Fibroblast of skin of right biceps (primary cell): ENCODE measurements at places on chromosomes 16 and 17.

DNA sequence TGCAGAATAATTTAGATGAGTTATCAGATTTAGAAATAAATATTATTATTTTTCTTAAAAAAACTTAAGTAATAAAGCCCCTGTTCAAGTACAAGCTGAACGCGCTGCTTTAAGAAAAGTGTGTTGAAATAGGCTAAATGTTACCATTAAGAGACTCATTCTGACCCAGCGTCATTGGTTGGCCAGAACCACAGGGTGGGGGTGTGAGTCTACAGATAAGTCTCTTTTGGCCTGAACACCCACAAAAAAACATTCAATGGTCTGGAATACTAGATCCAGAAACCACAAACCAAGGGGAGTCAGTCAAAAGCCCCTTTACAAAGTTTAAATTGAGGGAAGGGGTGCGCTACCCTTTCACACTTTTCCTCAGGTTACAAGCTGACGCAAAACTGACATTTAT, 776.1 kb downstream of the KCNJ2 start:
- DNase-seq: no peak

GRCh38 chr16:23324727-23325126, 22.6 kb downstream of the SCNN1B start:
- no peak for DNase-seq

- no peak for DNase-seq
Measured at GRCh38 chr17:81256616-81257015, 17.5 kb downstream of the NDUFAF8 start.

DNA sequence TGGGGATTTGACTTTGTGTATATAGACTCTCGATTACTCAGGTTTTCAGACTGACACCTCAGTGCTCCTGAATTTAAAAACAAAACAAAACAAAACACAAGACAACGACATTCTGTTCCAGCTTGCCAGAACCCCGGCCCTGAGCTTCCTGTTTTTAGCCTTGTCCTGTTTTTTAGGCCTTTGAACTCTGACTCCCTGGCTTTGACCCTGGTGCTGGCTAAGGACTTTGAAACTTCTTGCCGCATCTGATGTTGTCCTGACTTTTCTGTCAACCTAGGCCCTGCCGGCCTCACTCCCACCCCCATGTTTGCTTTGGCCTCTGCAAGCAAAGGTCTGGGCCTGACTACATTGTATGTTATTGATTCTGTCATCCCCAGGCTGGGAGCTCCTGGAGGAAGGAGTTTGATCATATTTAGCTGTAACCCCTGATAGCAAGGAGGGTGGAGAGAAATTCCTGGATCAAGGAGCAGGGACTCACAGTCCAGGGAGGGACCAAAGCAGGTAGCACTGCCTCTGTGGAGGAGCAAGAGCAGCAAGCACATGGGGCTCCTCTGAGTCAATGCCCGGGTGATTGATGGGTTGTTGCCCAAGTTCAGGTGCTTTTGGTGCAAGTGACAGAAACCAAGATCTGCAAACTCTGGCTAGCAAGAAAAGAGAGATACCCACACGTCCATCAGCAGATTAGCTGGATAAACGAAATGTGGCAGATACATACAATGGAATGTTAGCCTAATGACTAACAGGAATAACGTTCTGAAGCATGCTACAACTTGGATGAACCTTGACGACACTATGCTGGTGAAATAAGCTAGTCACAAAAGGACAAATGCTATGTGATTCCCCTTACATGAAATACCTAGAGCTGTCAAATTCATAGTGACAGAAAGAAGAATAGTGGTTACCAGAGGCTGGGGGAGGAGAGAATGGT, 7.7 kb downstream of the CCL16 start:
- peak; percentile 11 for DNase-seq

GRCh38 chr16:31297496-31297895, 37.7 kb downstream of the ITGAM start:
- no peak for DNase-seq

GRCh38 chr17:82474223-82475010, 15.9 kb downstream of the NARF start:
- no peak for DNase-seq

GRCh38 chr17:7992516-7992915, 9.9 kb upstream of the GUCY2D start:
- DNase-seq: peak; percentile 37

- DNase-seq: no peak
Measured at GRCh38 chr16:19888834-19889233, 4.2 kb upstream of the GPRC5B start.

GRCh38 chr17:80006339-80006720, 29.3 kb downstream of the TBC1D16 start:
- DNase-seq: no peak

GRCh38 chr17:32878211-32878610, 1.3 kb upstream of the MYO1D start:
- DNase-seq: peak; percentile 23

DNA sequence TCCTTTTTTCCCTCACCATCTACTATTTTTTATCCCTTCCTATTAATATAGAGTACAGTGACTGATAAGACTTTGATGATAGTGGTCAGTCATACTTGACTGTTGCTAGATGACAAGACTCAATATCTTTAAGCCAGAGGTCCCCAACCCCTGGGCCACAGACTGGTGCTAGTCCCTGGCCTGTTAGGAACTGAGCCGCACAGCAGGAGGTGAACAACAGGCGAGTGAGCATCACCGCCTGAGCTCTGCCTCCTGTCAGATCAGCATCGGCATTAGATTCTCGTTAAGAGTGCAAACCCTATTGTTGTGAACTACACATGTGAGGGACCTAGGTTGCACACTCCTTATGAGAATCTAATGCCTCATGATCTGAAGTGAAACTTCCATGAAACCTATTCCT, 341.3 kb downstream of the BCAS3 start:
- DNase-seq: no peak

- no peak for DNase-seq
Measured at GRCh38 chr17:79003661-79004411, 5.7 kb downstream of the CANT1 start.

DNA sequence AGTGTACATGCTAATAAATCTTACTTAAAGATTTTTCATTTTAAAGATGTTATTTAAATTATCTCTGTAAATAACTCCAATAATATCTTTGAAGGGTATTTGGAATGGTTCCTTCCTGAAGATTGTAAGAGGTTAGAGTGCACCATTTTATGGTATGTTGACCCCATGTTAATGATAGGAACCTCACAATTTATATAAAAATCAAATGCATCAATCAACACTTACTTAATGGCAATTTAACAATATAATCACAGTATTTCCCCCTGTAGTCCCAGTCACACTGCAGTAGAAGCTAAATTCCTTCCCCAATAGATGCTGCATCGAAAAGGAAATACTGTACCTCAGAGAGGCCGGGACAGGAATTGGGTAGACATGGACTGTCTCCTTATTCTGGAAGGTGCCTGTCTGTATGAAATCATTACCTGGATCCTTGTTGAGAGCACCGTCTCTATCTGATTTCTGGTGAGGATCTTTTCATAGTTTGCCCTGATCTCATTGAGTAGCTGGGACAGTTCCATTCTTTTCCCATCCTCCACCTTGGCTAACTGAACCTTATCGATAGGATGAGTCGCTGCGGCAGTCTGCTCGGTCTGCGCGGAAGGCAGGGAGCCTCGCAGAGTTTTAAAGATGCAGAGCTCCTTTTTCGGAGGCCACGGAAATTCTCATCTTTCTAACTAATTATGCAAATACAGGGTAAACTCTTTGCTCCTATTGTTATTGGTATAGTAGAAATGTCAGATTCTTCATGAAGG, at the start of gene KRT222:
KRT222 (minus strand) TSS at position 596 of the 752 bp plus-strand sequence; CDS start at position 518, 78 bp downstream.
- DNase-seq: no peak

DNA sequence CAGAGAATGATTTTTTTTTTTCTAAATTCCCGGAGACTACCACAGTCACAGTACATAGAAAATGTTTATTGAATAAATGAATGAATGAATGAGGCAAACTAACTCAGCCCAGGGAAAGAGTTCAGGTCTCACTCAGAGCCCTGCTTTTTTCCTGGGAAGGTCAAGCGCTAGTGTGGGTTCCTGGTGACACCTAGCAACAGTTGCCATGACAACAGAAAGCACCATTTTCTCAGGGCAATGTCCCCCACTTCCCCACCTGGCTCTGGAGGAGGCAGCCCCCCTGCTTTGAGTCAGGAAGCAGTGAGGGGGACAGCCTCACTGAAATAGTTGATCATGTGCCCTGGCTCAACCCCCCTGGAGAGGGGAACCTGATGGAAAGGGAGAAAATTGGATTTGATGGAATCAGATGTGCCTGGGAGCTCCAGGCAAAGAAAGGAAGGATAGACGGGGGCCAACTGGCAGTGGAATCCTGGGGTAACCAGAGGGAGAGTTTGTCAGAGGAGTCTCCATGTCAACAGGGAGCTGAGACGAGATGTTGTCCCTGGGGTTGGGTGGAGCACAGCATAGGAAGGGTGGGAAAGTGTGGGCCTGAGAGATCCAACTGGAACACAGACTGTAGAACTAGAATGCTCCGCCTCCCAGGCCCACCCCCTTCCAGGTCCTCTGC, 242.2 kb upstream of the CCL2 start:
- DNase-seq: no peak

- no peak for DNase-seq
Measured at GRCh38 chr17:61371179-61371578, 28.5 kb upstream of the TBX2 start.

- no peak for DNase-seq
Measured at GRCh38 chr16:71259086-71259485, 28.6 kb upstream of the HYDIN start.

DNA sequence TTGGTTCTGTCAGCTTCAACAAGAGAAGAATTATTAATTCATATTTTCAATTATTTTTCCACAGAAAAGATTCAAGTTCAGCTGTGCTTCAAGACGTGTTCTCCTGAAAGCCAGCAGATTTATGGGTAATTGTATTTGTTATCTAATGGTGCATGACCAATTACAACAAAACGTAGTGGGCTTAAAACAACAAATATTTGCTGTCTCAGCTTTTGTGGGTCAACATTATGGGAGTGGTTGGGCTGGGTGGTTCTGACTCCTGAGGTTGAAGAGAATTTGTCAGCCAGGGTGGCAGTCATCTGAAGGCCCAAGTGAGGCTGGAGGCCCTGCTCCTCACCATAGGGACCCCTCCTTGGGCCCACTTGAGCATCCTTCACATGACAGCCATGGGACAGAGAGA, 24.1 kb upstream of the KREMEN2 start:
- no peak for DNase-seq

DNA sequence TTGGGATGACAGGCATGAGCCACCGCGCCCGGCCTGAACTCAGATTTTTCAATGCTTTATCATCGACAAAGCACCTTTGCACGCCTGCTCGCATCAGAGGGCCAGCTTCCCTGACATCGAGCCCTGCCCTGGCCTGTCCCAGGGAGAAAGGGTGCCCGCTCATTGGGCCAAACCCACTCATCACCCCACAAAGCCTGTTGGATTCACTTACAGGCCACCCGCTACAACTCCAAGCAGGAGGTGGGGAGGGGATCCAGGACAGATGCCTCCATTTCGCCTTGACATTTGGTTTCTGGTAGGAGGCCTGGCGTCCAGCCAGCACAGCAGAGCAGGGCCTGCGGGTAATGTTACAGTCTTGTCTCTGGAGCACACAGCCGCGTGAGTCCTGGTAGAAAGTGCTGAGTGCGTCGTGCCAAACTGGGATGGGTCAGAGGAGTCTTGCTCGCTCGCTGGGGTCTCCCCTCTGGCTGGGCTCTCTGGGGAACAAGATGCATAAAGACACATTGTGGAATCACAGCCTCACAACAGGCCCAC, 19.8 kb downstream of the SMTNL2 start:
- DNase-seq: peak; percentile 67

GRCh38 chr17:49687878-49688491, 10.1 kb upstream of the SPOP start:
- DNase-seq: peak; percentile 48

GRCh38 chr16:88321635-88322499, 60.9 kb upstream of the ZNF469 start:
- DNase-seq: no peak

GRCh38 chr16:47695756-47696155, 234.6 kb downstream of the PHKB start:
- DNase-seq: no peak

DNA sequence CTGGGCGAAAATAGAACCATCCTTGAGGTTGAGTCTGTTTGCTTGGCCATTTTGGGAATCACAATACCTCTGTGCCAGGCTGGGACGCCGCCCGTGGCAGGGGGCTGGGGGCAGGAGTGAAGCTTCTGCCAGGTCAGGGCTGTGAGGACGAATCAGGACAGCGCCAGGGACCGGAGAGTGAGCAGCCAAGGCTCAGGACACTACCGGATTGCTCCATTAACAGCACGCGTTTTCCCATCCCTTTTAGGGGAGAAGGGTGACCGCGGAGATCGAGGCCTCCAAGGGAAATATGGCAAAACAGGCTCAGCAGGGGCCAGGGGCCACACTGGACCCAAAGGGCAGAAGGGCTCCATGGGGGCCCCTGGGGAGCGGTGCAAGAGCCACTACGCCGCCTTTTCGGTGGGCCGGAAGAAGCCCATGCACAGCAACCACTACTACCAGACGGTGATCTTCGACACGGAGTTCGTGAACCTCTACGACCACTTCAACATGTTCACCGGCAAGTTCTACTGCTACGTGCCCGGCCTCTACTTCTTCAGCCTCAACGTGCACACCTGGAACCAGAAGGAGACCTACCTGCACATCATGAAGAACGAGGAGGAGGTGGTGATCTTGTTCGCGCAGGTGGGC, 23.4 kb downstream of the C1QTNF1 start:
- no peak for DNase-seq

- peak; percentile 93 for DNase-seq
Measured at GRCh38 chr17:35082073-35082657, 18.7 kb upstream of the RFFL start.

GRCh38 chr17:57270801-57271245, 14.5 kb downstream of the MSI2 start:
- DNase-seq: no peak

DNA sequence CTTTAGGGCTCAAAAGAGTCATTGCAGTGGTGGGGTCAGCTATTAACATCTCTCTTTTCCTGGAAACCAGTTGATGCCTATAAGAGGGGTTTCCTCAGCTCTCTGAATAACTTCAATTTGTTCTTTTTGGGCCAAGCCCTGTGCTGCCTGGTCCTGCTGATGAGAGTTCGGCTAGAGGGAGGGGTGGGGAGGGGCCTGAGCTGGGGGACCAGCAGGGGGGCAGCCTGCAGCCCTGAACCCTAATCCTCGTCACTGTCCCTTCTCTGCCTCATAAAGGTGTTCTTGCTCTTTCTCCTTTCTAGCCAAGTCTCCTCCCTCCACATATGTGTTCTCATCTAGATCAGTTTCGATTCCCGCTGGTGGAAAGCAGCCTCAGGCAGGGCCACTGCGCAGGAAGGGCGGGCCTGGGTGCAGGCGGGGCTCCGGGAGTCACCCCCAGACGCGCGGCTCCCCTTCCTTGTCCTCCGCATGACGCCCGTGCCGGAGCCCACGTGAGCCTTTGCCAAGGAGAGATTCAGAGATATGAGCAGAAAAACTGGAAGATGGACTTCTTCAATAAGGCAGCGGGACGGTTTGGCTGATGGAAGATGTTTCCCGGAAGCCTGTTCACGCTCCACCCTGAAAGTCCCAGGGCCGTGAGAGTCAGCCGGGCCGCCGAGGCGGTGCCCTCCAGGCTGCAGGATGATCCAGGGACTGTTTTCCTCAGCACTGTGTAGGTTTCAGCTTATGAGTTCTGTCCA, 15.0 kb upstream of the RHOT1 start:
- peak; percentile 69 for DNase-seq

GRCh38 chr16:56965149-56966092, 3.7 kb downstream of the CETP start:
- DNase-seq: no peak
